GM06990 (cell line): ENCODE measurements at places on chromosomes 7 and 10.

DNA sequence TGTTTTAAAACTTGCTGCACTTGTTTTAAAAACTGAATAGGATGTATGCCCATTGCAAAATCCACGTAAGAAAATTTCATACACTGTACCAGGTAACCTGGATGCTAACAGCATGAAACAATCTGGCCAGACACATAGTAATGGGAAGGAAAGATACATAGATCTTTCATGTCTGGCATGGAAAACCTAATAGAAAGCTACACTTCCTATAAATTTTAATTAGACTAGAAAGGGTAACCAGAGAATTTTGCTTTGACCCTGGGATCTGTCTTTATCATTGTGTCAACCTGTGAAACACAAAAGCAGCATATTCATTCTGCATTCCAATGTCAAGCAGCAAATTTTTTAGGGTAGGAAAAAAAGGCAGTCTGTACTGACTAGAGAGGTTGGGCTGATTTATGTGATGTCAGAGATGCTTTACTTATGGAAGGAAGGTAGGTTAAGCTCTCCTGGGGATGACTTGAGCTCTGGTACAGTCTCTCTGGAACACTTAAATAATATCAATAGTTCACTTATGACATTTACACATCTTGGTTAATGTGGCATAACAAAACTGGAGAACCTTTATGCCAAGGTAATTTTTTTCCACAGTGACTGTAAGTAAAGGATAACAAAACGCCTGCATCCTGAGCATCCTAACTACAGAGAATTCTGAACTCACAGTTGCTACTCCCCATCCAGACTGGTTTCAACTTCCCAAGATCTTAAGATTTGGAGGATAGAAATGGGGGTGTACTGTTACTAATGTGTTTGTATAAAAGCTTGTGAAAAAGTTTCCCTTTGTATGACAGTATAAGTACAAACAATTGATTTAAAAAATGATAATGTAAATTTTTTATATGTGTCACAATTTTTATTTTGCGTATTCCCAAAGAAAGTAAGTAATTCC is 44.7 kb downstream of the DOCK4 start:
- no peak for DNase-seq

GRCh38 chr7:956031-956430 is 1.6 kb upstream of the ADAP1 start:
- no peak for DNase-seq

DNA sequence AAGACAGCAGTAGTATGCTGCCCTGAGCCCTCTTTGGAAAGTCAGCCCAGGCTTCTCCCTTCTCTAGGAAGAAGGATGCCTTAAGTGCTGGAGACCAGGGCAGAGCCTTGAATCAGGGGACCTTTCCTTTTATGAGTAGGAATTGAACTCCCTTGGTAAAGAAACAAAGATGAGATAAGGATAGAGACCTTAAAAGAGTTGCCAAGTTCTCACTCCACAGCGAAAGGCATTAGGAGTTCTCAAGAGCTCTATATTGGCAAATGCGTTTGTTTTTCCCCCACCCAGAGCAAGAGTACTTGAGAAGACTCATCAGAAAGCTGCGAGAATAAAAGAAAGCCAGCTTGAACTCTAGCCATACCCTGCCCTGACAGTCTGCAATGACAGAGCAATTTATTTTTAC is 72.9 kb upstream of the OGDHL start:
- DNase-seq: no peak

- DNase-seq: no peak
Measured at GRCh38 chr10:78224602-78225001, 190.9 kb downstream of the RPS24 start.

DNA sequence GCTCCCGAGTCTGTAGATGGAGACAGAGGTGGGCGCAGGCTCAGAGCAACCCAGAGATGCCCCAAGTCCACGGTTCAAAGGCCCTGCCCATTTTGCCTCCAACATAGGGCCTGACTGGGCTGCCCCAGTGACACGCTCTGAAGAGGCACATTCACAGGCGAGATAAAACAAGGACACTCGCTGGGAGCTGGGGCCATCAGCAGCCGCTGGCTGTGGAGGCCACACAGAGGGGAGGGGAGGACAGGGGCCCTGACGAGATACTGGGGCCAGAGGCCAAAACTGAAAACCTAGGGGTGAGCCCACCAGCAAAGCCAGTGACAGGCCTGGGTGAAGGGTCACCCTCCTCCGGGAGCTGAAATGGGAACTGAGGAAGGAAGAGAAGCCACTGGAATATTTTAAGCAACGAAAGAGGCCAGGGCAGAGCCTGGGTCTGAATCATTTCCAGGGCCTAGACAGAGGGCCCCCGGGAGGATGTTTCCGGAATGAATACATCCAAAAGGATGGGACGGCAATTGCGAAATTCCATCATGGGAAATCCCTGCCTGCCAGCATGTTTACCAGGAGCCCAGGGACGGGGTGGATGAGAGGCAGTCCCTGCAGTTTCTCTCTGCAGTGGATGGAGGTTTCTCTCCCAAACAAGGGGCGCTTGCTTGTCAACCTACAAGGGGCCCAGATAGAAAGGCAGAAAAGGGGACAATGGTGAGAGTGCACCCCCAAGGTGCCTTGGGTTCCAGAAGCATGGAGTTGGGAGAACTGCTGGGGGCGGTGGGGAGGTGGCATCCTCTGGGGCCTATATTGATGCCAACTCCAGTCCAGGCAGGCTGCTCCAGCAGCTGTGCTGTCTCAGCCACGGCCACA is 29.0 kb upstream of the HSPA12A start:
- DNase-seq: no peak

GRCh38 chr10:102024799-102025198 is 31.2 kb downstream of the ARMH3 start:
- no peak for DNase-seq

GRCh38 chr10:32315424-32315823 is 31.5 kb downstream of the EPC1 start:
- DNase-seq: no peak

DNA sequence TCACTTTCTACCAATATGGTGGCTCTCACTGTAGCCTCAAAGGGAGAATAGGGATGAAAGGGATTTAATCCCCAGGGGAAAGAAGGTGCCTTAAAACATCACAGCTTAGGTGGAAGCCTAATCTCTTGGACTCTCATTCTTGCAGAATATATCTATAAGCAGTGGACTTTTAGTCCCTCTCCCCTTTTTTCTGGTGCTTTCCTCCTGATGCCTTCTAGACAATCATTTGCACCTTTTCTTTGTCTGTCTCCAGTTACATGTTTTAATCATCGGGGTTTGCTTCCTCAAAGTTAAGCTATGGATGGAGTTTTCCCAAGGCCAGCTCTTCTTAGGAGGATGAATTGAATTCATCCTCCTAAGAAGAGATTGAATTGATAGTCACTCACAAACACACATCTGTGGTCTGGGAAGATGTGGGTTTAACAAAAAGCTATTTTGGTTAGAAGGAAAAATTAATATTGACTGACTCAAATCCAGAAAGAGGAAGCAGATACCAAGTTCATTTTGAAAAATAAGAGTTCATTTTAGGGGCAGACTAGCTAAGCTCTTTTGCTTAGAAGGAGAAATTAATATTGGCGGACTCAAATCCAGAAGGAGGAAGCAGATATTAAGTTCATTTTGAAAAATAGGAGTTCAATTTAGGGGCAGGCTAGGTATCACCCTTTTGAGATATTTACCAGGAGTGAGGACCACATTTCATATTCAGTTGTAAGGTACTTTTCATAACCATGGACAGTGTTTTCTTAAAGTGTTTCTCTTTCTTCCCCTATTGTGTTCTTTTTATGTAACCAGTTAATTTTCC is 35.2 kb upstream of the PLEKHS1 start:
- no peak for DNase-seq

DNA sequence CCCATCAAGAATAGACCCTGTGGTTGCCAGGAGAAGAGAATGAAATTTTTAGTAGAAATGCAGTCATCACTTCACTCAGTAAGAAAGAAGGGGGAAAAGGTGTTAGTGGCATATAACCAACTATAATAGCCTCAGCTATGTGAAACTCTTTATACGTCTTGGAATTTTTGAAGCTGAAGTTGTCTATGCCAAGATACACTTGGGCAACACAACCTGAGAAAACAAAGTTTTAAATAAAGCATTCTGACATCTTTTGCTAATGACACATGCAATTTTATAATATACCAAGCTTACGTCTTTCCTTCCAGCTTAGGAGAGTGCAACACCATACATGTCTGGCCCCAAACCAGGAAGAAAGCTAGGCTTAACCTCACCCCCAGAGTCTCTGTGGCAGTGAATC is 40.8 kb upstream of the ZNF438 start:
- no peak for DNase-seq

GRCh38 chr10:58570307-58570723 is 57.6 kb downstream of the BICC1 start:
- no peak for DNase-seq

DNA sequence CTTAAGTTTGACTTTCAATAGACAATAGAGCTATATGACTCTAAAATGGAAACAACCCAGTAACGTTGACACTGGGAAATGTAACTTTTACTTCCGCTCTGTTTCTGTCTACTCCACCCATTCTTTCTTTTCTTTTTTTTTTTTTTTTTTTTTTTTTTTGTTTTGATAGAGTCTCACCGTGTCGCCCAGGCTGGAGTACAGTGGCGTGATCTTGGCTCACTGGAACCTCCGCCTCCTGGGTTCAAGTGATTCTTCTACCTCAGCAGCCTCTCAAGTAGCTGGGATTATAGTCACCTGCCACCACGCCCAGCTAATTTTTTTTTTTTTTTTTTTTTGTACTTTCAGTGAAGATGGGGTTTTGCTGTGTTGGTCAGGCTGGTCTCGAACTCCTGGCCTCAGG is 13.9 kb downstream of the PRSS2 start:
- no peak for DNase-seq

GRCh38 chr10:14416308-14416700 is 85.6 kb upstream of the FRMD4A start:
- DNase-seq: no peak

GRCh38 chr10:131930586-131931330 is 29.9 kb downstream of the PPP2R2D start:
- no peak for DNase-seq

GRCh38 chr10:77168161-77168560 is 469.4 kb downstream of the KCNMA1 start:
- DNase-seq: no peak

DNA sequence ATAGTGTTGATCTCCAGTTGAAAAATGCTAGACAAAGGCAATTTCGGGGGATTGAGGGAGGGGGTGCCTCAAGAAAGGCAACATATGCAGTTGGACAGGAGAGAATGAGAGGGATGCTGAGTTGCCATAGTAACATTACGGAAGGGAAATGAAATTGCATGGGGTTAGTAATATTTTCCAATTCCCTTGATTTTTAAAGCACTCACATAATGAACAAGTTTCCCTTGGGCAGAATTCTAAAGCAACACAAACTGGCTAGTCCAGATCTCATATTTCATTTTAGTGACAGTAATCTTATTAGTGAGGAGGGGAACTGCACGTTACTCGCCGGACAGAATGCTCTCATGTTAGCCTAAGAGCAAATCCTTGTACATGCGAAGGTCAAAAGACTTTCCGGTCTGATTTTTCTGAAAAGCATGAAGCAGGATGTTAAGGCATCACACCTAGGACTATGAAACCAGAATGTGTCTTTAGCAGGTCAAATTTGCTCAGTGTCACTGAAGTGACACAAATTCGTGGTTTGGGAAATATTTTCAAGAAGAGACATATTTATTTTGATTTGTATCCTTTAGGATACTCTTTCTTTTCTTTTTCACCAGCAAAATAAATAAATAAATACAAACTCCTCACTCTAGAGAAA is 165.5 kb downstream of the ANK3 start:
- no peak for DNase-seq

- DNase-seq: no peak
Measured at GRCh38 chr7:1721047-1721690, 51.1 kb downstream of the ELFN1 start.

GRCh38 chr10:77796311-77796915 is 130.1 kb downstream of the DLG5 start:
- DNase-seq: no peak

GRCh38 chr10:11176746-11177145 is 159.1 kb downstream of the CELF2 start:
- no peak for DNase-seq

- DNase-seq: no peak
Measured at GRCh38 chr10:14936584-14936983, 17.3 kb downstream of the DCLRE1C start.

DNA sequence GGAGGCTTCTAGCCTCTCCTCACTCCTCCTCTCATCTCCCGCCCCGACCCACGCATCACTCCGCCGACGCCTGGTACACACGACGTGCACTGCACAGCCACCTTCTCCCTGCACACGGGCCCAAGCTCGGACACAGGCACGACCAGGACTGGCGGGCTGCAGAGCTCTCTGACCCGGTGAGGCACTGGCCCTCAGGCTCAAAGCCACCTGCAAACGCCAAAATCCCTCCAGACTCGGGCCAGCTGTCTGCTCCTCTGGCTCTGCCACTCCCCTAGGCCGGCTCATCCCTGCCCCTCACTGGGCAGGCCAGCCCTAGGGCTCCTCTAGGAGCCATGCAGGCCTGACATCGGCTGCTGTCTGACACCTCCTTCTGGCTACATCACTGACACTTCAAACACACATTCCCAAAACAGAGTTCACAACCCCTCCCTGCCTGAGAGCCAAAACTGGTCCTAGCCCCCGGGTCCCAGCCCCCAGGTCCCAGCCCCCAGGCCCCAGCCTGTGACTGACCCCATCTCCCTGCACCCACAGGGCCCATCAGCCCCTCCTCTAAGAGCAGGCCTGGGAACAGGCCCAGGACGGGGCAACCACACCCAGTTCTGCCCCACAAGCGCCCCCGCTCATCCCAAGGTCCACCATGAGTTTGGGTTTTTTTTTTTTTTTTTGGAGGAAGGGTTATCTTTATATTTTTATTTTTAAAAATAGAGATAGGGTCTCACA is 35.1 kb downstream of the MAD1L1 start:
- no peak for DNase-seq

DNA sequence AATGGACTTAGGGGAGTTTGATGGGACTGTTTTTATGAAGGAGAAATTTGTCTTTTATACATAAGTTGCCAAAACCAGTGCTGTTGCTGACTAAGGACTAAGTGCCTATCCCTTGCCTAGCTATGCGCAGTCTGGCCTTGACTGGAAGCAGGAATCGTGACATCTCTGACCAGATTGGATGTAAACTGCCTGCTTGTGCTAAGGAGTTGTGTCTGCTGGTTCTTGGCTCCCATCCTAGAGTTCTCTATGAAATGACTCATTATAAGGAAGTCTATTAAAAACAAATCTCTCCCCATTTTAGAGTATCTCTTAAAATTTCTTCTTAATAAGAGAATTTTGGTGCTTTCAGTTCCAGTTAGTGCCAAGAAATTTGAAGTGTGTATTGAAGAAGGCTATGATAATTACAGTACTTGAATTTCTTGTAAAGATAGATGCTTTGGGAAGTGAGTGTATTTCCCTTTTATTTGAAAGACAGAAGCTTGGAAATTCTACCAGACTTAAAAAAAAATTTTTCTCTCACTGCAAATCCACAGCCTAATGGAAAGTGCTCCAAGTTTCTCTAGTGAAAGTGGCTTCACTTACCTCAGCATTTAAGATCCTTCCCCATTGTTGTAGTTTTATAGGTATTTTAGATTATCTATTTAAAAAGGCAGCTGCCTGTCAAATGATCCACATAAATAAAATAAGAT is 77.6 kb downstream of the BICC1 start:
- no peak for DNase-seq
